Cardiac muscle cell (in vitro differentiated cells and primary cell): ENCODE measurements at places on chromosomes 7 and 10. TPM values are rescaled to one million over a fixed set of nuclear protein-coding genes. Genes with fewer than 3 reads are reported as not detected.

GRCh38 chr10:22593636-22594198, 120.7 kb downstream of the PIP4K2A start:
- H3K4me1 ChIP-seq = peaks cover 14% of the 10 kb centered on the region
- no peak overlapping the region for H3K27ac ChIP-seq
- no peak overlapping the region for H3K4me3 ChIP-seq
- DNase-seq = no peak
- H3K36me3 ChIP-seq = no peaks in the 10 kb centered on the region
- no peaks in the 10 kb centered on the region for H3K27me3 ChIP-seq

SORCS1 gene
- 45.6 and 55.2 TPM in 2 replicates for polyA plus RNA-seq

SLC18A2 gene
- 0.30 and 1.0 TPM in 2 replicates for polyA plus RNA-seq

DNA sequence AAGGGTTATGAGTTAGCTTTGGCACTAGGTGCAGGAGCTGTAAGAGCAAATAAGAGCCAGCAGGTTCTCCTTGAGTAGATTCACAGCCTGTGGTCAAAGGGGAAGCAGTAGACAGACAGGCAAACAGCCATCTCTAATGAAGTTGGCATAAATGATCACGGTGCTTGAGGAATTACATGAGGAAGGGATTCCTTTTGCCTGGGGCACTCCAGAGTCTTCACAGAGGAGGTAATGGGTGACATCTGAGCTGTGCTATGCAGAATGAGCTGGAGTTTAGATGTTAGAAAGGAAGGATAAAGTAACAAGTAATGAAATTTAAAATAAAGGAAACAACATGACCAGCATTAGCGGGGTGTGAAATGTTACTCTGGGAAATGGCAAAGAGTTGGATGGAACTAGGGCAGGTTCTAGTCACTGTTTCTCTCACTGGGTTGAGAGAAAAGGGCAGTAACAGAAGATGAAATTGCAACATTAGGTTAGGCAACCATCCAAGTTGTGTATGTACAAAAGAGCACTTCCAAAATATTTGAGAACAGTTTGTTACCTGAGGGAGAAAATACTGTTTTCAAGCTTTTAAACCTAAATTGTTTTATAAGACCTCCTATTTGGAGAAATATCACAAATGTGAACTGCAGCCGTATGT, 613.8 kb downstream of the PHTF2 start:
- no peaks in the 10 kb centered on the region for H3K36me3 ChIP-seq
- no peaks in the 10 kb centered on the region for H3K4me1 ChIP-seq
- no peak overlapping the region for H3K4me3 ChIP-seq
- DNase-seq = no peak
- H3K27me3 ChIP-seq = no peaks in the 10 kb centered on the region
- H3K27ac ChIP-seq = no peak overlapping the region
